ENCODE measurements at places on chromosomes 6 and 20.
A peak's percentile ranks its signal among the peaks of the same experiment; 100 is the strongest.

GRCh38 chr20:47453167-47453782 lies 48.4 kb upstream of the NCOA3 start:
- DNase-seq: no peak

DNA sequence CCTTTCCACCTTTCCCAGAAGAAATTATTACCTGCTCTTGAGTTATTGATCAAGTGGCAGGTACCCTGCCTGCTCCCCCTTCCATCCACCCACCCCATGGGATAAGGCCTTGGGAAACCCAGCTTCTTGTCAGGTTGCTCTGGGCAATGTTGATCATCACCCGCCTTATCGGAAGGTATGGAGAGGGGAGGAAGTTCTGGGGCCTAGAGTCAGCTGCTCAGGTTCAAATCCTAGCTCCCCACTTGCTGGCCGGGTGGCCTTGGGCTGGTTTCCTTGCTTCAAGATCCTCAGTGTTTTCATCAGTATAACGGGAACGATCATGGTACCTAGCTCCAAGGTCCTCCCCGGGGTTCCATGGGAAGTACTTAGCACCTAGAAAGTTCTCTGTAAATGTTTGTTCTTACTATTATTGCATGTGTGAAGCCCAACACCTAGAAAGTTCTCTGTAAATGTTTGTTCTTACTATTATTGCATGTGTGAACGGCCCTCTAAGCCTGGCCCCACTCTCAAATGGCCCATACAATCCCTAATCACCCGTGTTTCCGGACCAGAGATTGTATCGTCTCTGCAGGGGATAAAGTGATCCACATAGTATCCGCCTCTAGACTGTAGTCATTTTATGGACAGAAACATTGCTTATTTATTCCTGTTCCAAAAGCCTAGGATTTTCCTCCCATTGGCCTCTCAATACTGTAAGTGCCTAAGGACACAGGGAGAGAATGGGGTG lies 1.1 kb upstream of the PREX1 start:
- no peak for DNase-seq

- DNase-seq: no peak
Measured at GRCh38 chr20:53202777-53203176, 230.6 kb downstream of the TSHZ2 start.

DNA sequence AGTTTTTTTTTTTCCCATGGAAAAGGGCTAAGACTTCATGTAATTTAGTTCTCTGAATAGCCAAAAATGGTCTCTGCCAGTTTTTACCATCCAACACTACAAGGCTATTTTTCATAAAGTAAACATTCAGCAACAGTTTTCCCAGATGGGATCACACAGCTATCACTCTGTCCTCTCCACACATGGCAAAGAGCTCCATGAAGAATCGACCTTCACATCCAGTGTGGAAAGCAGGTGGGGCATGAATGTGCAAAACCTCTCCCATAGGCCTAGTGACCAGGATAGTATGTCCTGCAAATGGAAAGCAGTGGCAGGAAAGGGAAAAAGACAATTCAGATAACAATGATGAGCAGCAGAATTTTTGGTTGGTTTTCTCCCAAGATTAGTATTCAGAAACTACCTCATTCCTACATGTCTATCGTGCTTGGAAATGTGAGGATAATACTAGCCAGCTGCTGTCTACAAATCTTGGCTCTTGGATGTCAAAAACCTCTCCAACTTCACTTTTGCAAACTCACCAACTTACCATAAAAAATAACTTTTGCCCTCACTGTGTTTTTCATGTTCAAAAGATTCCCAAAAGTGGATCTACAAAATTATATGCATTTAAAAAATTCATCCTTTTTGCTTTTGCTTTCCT lies 159.7 kb upstream of the MCHR2 start:
- DNase-seq: no peak

- no peak for DNase-seq
Measured at GRCh38 chr6:12490904-12491571, 200.9 kb downstream of the EDN1 start.

GRCh38 chr6:111738631-111739030 lies 133.0 kb upstream of the TRAF3IP2 start:
- no peak for DNase-seq

DNA sequence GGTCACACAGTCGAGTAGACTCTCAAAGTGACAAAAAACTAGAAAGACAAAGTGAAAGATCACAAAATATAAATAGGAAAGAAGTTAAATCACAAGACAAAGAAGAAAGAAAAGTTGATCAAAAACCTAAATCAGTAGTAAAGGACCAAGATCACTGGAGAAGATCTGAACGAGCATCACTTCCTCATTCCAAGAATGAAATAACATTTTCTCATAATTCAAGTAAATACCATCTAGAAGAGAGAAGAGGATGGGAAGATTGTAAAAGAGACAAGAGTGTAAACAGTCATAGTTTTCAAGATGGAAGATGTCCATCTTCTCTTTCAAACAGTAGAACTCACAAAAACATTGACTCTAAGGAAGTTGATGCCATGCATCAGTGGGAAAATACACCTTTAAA lies 31.6 kb upstream of the GJA10 start:
- no peak for DNase-seq

GRCh38 chr6:15518878-15519277 lies 143.9 kb downstream of the DTNBP1 start:
- DNase-seq: no peak

DNA sequence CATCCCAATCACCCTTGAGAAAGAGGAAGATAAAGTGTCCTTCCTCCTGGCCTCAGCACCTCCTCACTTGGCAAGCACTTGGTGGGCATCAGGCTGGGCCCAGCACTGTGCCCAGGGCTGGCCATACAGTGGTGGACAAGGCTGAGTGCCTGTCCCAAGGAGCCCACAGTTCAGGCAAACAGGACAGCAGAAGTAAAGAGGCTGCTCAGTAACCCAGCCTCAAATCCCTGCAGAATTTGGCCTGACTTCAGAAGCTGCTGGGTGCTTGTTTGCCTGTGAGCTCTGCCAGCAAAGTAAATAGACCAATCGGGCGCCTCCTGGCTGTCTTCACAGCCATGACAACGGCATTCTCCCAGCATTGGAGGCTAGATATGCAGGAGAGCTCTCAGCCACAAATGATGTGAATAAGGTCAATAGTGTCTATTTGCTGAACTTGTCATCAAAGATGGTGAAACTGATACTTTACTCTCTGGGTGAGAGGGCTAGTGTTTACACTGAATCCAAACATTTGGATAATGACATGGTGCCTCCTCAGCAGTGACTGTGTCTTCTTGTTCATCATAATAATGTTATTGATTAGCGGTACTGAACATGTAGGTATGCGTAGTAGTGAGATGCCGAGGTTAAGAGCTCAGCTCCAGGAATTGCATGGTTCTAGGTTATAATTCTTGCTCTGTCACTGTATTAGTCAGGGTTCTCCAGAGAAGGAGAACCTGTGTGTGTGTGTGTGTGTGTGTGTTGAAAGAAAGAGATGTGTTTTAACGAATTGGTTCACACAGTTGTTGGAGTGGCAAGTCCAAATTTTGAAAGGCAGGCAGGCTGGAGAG lies 36.9 kb upstream of the FANCE start:
- peak; percentile 80 for DNase-seq

DNA sequence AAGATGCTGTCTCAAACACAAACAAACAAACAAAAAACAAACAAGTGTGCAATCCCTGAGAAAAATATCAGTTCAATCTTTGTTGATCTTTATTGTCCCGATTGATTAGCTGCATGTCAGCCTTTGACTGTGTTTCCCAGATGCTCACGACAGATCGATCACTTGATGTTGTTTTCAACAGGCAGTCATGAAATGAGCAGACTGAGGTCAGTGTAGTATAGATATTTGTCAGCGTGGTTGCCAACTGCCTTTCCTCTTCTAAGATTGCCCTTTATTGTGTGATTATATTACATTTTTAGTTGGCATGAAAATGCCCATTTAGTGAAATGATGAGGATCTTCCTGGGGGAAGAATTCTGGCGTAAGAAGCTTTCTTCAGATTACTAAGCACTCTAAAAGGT lies 25.6 kb downstream of the UTRN start:
- no peak for DNase-seq

DNA sequence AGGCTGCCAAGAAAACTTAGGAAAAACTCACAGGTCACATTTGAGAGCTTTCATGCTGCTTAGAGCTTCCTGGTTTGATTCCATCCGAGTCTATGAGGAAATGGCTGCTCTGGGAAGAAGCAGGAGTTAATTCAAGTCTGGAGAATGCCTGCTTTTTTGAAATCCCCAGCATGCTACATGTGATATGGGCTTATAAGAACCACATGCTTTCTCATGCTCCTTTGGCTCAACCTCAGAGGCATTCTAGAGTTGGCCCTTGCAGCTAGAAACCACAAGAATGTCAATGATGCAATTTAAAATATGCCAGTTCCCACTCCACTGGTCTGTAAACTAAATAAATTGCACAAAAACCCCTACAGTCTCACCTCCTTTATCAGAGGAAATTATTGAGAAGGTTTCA lies 142.9 kb upstream of the OLIG3 start:
- no peak for DNase-seq

GRCh38 chr6:3454273-3455010 lies 2.4 kb downstream of the SLC22A23 start:
- no peak for DNase-seq

Data from ovary (tissue), 10 donors.